ENCODE measurements at places on chromosomes 7 and 10.

DNA sequence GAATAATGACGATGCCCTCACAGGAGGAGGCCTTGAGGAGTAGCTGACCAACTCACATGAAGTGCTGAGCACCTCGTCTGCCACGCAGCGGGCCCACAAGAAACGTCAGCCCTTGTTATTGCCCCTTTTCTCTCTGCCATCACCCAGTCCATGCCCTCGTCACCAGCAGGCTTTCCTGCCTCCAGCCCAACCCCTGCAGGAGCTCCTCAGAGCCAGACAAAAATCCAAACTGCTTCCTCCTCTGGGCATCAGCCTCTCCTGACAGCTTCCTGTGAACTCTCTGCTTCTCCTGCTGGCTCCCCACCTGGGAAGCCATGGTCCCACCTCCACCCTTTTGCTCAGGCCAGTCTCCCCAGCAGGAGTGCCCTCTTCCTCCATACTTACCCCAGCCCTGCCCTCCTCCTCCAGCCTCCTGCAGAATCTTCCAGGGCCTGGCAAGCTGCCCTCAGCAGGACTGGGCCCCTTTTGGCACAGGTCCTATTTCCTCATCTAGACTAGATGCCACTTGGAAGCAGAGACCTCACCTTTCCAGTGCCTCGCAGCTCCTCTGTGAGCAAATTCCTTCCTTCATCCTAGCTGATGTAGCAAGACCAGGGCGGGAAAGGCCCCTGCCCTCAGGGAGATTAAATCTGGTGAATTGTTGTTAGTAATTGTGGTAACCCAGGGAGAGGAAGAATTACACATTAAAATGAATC is 115.1 kb downstream of the C10orf105 start:
- no peak for DNase-seq

DNA sequence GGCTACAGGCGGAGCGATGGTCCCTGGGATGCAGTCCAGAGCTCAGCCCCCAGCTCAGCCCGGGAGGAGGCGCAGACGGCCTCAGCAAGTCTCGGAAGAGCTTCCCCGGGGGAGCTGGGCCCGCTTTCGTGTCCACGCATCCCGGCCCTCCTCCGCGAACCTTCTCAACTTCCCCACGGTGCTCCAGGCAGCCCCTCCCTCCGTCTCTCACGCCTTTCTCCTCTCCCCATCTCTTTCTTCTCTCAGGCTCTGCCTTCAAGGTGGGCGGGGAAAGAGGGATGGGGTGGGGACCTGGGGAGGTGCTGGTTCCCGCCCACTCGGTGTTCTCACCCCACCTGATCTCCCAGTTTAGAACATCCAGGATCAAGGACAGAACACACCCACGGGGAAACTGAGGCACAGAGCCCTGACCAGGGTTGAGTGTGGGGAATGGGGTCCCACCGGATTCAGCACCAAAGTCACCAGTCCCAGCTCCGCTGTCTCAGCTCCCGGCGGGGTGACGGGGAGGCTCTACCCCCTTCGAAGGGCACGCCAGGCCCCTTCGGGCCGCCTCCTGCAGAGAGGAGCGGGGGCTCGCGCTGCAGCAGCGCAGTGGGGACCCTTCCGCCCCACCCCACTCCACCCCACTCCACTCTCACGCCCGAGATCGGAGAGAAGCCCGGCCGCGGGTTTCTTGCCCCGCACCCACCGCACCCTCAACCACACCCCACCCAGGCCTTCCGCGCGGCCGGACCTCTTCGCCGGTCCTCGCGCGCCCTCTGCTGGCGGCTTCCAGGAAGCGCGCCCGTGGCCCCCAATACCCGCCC is 18.2 kb downstream of the POLL start:
- no peak for DNase-seq

GRCh38 chr10:70621503-70622078 is 19.1 kb upstream of the PRF1 start:
- DNase-seq: no peak

GRCh38 chr7:135721198-135721820 is 6.7 kb downstream of the SLC13A4 start:
- DNase-seq: no peak

GRCh38 chr10:120403109-120403508 is 53.9 kb upstream of the PLPP4 start:
- DNase-seq: no peak

- no peak for DNase-seq
Observed at GRCh38 chr10:130364631-130365411, 228.6 kb downstream of the GLRX3 start.

DNA sequence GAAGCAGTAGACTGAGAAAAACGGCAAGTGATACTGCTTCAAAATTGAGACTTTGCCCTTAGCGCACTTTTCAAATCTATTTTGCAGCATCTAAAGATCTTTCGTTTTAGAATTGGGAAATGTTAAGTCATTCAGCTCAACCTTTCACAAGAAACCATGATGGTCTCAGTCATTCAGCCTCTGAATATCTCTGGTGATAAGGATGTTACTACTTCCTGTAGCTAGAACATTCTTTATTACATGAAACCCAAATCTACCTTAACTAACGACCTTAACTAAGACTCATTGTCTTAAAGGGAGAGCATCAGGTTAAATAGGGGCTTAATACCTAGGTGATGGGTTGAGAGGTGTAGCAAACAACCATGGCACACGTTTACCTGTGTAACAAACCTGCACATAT is 26.4 kb upstream of the AKR1B10 start:
- DNase-seq: no peak

- DNase-seq: no peak
Observed at GRCh38 chr7:123798532-123799188, 46.3 kb upstream of the HYAL4 start.

DNA sequence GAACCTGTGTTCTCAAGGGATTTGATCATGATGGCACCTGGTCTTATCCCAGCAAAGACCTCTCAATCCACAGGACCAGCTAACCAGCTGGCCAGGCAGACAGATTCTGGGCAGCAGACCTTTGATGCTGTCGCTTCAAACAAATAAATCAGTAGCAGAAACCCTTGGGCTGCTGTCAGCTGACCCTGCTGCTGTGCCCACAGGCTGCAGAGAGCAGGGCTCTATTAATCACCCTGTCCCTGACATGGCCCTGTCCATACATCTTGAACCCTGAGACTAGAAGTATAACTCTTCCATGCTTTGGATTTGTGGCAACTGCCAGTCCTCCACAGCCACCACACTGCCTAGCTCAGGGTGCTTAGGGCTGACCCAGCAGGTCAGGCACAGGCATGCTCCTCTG is 244.1 kb upstream of the PODXL start:
- no peak for DNase-seq

Data from skeletal muscle cell (primary cell).